ENCODE measurements at places on chromosomes 2 and 18. TPM values are rescaled to one million over a fixed set of nuclear protein-coding genes. Genes with fewer than 3 reads are reported as not detected.

Gene FEV
- total RNA-seq, result not detected

Gene CCNYL1
- total RNA-seq, result 8.9 TPM

Gene REG1B
- total RNA-seq, result not detected

Gene HOXD3
- 0.38 TPM for total RNA-seq

Gene KRTCAP3
- total RNA-seq, result 0.24 TPM

Gene SOX11
- total RNA-seq, result 0.81 TPM

Gene C2orf72
- total RNA-seq, result 0.05 TPM

Gene CAMKMT
- total RNA-seq, result 5.1 TPM

Gene CIAO1
- 62.3 TPM for total RNA-seq

Gene LIMS2
- total RNA-seq, result 237 TPM

Gene KYNU
- 1.3 TPM for total RNA-seq

Gene SMYD1
- 468 TPM for total RNA-seq

Gene LRRTM1
- 0.30 TPM for total RNA-seq

Gene CRYBA2
- not detected for total RNA-seq

Gene FIGN
- 13.5 TPM for total RNA-seq

Gene SMC6
- total RNA-seq, result 12.1 TPM

Gene SLC16A14
- total RNA-seq, result 3.0 TPM

Gene TUBB8B
- total RNA-seq, result not detected

Gene PROM2
- total RNA-seq, result 0.54 TPM

Gene KCNIP3
- 8.4 TPM for total RNA-seq

Gene SERPINB11
- not detected for total RNA-seq

Gene SERPINB7
- not detected for total RNA-seq

Gene ANKRD62
- not detected for total RNA-seq

Gene HOXD13
- total RNA-seq, result not detected

Gene PDIA6
- 111 TPM for total RNA-seq

Gene MATN3
- 0.16 TPM for total RNA-seq

Gene M1AP
- total RNA-seq, result not detected

Gene SNED1
- total RNA-seq, result 8.0 TPM

Gene PROKR1
- total RNA-seq, result not detected

Gene DOK1
- total RNA-seq, result 3.8 TPM

Gene PCARE
- total RNA-seq, result 0.67 TPM

Gene CTLA4
- 0.22 TPM for total RNA-seq

Gene SCN9A
- total RNA-seq, result 2.2 TPM

Gene ACMSD
- not detected for total RNA-seq

Gene BIN1
- 15.7 TPM for total RNA-seq

Gene DCDC2C
- total RNA-seq, result not detected

Gene GRP
- not detected for total RNA-seq

Gene IFT172
- 20.3 TPM for total RNA-seq

Gene CHN1
- total RNA-seq, result 9.2 TPM

Gene MAPRE3
- 57.9 TPM for total RNA-seq

Gene POMC
- total RNA-seq, result 9.2 TPM

Gene REG3G
- total RNA-seq, result not detected

Gene PRKAG3
- total RNA-seq, result not detected

Gene ITPRIPL1
- 1.0 TPM for total RNA-seq

Gene MCFD2
- total RNA-seq, result 57.1 TPM

Gene TSGA10
- total RNA-seq, result 3.4 TPM

Gene CIB4
- not detected for total RNA-seq

Gene GPR17
- not detected for total RNA-seq

Gene PLB1
- total RNA-seq, result 1.8 TPM

Gene ERBB4
- 11.5 TPM for total RNA-seq

Gene NOL4
- not detected for total RNA-seq

Gene TMEM247
- not detected for total RNA-seq

Gene YES1
- 21.8 TPM for total RNA-seq
